Fibroblast of skin of scalp (primary cell): ENCODE measurements at places on chromosomes 2 and 18.

DNA sequence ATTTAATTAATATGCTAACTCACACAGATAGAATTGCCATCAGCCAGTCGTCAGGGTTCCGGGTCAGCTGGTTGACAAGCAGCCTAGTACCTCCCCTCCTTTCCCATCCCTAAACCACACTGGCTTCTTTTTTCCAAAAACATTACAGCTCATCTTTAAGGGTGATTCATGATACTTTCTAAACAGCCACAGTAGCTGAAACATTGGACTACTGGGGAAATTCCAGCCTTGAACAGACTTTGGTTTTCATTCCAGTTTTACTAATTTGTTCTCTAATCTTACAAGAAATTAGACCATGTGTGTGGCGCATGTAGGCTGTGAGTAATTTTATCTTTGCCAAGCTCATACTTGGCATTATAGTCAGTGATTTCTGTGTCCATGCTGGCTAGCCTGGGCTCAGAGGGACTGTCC is 110.8 kb downstream of the FMNL2 start:
- peak; percentile 93 for DNase-seq

DNA sequence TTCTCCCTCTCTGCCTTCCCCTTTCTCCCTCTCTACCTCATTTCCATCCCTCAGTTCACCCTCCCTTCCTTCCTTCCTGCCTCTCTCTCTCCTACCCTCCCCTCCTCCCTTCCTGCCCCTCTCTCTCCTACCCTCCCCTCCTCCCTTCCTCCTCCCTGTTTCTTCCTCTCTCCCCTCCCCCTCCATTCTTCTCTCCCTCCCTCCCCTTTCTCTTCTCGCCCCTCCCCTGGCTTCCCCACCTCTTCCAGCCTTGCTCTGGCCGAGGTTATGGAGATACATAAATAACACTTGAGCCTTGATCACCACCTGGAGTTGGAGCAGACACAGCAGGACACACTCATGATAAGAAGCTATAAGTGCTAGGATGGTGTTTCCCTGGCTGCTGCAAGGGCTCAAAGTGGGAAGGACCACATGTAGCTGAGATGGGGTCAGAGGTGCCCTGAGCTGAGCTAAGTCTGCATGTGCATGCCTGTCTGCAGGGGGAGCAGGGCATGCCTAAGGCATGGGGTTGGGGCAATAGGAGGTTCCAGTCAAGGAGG is 326.1 kb upstream of the HS6ST1 start:
- DNase-seq: no peak

GRCh38 chr2:239093952-239094351 is 246.1 kb downstream of the TWIST2 start:
- DNase-seq: peak; percentile 11

- peak; percentile 83 for DNase-seq
Observed at GRCh38 chr2:200156166-200156835, 150.2 kb upstream of the SPATS2L start.

GRCh38 chr2:2742726-2743125 is 411.7 kb upstream of the MYT1L start:
- DNase-seq: no peak

DNA sequence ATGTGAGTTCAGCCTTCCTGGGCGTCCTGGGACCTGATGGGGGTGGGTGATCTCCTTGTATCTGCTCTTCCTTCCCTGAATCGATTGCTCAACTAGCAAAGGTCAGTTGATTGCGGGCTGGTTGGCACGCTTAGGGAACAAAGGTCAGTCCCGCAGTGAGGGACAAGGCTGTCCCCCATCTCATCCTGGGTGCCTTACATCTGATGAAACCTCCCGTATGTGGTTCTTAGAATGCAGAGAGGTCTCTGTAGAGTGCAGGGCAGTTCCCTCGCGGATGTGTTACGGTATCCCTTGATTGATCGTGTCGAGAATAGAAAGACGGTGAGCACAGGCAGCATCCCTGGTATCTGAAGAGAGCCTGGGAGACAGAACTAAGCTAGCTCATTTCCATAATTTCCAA is 56.4 kb upstream of the RBM44 start:
- no peak for DNase-seq

DNA sequence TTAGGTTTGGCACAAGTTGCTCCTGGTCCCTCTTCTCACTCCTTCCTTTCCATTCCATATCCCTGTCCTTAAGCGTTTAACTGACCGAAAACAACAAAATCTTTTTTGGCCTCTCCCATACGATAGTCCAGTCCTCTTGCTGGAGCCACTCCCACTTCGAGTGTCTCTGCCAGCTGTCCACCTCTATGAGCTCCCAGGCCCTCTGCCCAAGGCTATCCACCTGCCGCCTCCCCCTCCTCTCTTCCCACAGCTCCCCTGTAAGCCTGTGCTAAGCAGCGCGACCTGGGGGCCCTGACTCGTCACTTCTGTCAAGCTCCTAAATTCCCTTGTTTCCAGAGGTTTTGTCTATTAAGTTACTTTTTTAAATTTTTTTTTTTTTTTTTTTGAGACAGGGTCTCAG is 47.0 kb upstream of the FOSL2 start:
- no peak for DNase-seq

GRCh38 chr2:131126436-131126835 is 21.3 kb downstream of the PLEKHB2 start:
- DNase-seq: no peak

DNA sequence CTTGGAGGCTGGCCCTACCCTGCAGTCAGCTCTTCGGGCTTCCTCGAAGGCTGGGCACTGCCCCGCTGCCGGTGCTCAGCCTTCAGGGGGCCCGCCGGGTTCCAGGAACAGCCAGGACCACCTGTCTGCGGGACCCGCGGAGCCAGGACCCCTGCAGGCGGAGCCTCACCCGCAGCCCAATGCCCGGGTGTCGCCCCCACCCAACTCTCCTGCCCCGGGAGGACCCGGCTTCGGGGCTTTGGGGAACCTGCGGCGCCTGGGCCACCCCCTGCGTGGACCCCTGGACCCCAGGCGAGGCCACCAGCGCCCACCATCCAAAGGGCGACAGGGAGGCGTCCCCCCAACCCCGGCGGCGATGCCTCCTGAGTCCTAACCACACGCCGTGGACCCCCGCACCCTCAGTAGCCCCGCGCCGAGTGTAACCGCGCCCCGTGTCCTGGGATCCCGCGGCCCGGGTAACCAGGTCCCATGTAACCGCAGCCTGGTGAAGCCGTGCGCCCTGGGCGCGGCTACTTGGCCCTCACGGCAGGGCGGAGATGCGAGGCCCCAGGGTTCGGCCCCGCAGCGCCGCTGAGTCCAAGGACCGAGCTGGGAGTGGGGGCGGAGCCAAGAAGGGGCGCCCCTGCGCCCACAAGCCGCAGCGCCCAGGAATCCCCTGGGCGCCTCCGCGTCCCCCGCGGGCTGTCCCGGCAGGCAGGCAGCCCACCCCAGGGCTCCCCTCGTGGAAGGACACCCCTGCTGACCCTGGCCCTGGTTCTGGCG is 11.0 kb upstream of the UBE2F start:
- DNase-seq: no peak

GRCh38 chr2:197919487-197919886 is 115.1 kb downstream of the PLCL1 start:
- no peak for DNase-seq

DNA sequence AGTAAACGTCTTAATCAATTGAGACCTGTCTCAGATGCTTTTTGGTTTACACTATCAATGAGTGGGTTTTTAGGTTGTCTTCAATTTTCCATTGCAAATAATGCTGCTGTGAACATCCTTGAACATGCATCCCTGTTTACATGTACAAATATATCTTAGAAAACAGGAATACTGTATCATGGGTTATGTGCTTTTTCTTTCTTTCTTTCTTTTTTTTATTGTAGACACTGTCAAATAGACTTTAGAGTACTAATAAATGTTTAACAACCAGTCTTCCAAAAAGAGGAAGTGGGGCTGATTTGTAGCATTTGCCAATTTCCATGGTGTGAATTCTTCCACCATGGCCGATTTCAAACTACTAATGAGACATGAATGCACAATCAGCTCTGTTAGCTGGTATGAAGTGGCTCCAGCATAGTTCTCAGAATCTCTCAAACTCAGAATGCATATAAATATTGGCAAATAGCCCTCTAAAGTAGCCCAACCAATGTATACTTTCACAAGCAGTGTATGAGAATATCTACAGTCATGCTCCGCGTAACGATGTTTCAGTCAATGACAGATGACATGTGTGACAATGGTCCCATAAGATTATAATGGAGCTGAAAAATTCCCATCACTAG is 50.3 kb upstream of the B3GNT2 start:
- no peak for DNase-seq

GRCh38 chr2:27018142-27018541 is 14.6 kb upstream of the TMEM214 start:
- no peak for DNase-seq

DNA sequence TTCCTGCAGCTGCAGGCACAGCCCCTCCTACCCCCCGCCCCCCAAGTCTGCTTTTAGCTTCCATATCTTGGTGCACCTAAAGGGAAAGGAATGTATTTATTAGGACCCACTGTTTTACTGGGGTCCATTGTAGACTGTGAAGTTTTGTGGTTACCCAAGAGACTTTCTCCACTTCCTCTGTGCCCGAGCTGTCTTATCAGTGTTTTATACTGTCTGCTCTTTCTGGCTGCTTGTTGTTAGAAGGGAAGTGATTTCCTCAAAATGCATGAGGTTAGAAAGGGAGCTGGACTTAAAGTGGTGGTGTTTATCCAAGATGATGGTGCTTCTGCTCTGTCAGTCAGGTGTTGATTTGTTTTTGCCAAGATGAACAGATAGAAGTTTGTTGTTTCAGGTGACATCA is 85.0 kb downstream of the PTH2R start:
- DNase-seq: no peak

GRCh38 chr2:20451000-20451290 is 4.1 kb downstream of the RHOB start:
- no peak for DNase-seq

DNA sequence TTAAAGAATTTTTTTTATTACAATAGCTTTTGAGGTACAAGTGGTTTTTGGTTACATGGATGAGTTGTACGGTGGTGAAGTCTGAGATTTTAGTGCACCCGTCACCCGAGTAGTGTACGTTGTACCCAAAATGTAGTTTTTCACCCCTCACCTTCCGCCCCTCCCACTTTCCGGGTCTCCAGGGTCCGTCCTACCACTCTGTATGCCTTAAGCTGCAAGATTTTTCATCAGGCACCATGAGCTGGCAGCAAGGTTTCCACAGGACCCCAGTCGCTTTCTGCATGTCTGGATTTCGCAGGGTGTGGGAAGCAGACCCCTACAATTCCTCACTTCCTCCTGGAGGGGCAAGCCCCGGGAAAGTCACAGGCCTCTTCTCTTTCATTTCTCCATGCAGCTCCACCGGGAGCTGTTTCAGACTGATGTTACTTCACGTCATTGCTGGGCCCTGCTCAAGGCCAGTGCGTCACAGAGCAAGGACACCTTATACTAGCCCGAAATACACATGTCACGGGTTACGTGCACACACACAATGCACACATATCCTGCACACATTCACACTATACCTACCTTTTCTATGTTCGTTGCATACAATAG is 179.1 kb downstream of the ZFP36L2 start:
- DNase-seq: no peak

DNA sequence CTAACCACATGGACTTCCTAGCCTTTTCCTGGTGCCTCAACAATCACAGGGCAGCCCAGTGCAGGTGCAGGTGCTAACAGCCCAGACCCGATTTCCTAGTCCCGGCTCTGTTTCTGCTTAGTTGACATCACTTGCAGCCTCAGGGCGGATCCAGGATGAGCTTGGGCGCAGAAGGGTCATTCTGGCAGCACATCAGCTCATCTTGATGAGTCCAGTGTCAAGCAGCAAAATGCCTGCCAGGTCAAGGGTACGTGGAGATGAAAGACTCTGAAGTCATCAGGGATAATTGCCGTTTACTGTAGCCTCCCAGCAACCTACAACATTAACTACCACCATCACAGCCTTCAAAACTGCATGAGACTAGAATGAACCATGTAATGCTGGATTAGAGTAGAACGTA is 39.4 kb upstream of the EFHD1 start:
- no peak for DNase-seq

DNA sequence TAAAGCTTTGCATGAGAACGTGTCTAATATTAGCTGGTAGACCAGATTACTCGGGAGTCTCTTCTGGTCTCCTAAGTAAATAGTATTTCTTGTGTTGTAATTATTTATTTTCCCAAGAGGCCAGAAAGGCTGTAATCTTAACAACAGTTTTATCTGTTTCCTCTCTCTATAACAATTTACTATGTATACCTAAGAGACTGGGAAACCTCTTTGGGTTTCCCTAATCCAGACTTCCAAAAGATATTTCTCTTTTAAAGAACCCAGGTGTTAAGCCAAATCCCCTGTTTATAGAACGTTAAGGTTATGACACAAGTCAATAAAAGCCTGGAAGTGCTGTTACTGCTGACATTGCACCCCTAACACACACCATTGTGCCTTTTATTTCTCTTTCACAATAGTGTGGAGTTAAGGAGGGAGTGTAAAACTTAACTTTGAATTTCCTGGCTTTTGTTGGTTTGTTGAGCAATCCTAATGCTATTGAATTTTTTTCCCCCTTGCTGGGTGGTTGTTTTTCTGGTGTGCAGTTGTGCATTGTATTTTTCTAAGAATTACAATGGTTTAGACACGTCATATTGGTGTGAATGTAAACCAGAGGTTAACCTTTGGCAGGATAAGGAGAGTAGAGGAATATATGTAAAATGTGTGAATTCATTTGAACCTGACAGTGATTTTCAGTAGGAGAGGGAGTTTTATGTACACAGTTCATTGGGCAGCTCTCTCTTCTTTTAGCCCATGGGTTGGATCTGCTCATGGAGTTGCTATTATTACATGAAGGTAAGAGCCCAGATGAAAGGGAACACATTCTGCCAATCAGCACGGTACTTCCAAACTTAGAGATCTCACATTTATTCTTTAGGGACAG is 192.8 kb downstream of the MTX2 start:
- peak; percentile 58 for DNase-seq

DNA sequence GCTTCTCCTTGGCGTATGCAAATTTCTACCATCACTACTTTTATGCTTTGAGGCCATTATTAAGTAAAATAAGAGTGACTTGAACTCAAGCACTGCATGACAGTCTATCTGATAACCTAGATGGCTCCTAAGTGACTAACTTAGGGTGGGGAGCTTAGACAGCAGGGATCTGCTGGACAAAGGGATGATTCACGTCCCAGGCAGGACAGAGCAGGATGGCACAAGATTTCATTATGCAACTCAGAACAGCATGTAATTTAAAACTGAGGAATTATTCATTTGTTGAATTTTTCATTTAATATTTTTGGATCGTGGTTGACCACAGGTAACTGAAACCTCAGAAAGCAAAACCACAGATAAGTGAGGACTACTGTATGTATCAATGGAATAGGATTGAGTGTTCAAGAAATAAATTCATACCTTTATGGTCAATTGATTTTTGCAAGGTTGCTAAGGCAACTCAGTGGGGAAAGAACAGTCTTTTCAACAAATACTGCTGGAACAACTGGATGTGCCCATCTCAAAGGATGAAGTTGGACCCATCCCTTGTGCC is 115.3 kb downstream of the MBD2 start:
- DNase-seq: peak; percentile 44

- peak; percentile 69 for DNase-seq
Observed at GRCh38 chr2:215702116-215702902, 266.4 kb upstream of the FN1 start.

GRCh38 chr18:58087928-58088690 is 44.1 kb downstream of the NEDD4L start:
- no peak for DNase-seq
